Stomach (tissue), 19 donors: ENCODE measurements at places on chromosomes 6 and 20.

DNA sequence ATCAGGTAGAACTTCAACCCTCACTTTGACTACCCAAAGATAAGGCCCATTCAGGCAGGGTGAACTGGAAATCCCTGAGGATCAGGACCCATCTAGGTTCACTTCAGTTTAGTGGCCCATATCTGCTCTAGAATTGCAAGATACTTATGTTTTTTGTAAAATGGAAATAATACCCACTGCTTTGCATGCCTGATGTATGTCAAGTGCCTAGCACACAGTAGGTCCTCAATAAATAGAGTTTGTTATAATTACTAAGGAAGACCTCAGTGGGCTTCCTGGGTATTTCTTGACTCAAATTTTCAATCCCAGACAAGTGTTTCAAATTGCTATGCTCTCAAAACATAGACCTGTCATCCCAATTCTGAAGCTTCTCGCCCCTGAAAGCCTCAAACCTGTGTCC, 32.5 kb downstream of the PIGU start:
- DNase-seq: no peak

GRCh38 chr6:134870677-134871498, 79.0 kb downstream of the ALDH8A1 start:
- DNase-seq: no peak

GRCh38 chr6:75843396-75843795, 94.4 kb downstream of the MYO6 start:
- no peak for DNase-seq

GRCh38 chr20:36260316-36260715, 24.0 kb downstream of the AAR2 start:
- no peak for DNase-seq

GRCh38 chr6:113707194-113707593, 150.0 kb upstream of the MARCKS start:
- no peak for DNase-seq

DNA sequence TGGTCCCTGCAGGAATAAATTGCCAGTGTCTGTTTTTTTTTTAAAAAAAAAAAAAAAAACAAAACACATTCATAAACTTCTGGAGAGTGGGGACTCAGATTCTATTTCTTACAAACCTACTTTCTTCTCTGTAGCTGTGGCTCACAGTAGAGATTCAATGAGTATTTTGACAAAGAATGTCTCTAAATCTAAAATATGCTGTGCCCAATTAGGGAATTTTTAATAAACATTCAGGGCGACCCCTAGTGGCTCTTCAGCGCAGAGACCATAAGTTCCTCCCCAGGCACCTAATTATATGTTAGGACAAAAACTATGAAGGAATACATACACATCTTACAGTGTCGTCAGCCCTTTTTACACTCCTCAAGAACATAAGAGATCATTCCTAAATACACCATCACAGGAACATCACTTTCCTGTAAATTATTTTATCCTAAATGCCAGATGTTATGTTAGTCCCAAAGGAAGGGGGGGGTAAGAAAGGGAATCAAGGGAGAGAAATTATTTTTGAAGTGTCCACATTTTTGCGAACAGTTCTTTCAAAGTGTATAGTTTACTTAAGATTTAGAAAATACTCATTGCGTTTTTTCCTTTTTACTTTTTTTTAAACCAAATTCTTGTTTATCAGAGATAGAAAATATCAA, 21.8 kb upstream of the NAA20 start:
- DNase-seq: no peak

DNA sequence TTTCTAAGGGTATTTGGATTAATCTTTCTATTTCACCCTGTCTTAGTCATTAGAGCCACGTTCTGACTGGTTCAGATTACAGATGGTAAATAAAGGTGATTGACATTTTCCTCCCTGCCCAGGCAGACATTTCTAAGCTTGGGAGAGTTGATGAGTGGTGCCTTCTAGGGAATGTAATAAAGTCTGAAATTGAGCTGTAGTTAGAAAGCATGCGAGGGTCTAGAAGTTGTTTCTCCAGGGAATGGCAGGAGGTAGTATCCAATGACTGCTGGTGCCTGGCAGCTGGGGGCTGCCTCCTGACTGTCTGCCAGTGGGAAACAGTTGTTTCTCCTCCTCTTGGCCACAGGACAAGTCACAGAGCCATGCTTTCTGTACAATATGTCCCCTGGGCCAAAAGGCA, 14.6 kb downstream of the EDN3 start:
- peak; percentile 39 for DNase-seq
